ENCODE measurements at places on chromosomes 12 and 14.

DNA sequence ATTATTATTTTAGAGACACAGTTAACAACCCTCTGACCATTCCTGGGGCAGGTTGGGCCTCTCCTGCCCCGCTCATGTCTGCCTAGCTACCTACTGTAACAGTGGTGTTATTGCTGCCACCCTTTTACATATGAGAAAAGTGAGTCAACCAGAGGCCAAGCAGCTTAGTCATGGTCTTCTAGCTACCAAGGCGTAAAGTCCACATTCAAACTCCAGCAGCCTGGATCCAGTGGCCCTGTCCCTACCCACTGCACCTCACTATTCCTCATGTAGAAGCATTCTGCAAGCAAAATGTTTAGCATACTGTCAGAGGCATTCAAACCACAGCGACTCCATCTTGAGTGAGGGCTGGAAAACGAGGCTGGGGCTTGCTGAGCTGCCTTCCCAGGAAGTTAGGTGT is 95.8 kb downstream of the SLC15A4 start:
- DNase-seq, result no peak

DNA sequence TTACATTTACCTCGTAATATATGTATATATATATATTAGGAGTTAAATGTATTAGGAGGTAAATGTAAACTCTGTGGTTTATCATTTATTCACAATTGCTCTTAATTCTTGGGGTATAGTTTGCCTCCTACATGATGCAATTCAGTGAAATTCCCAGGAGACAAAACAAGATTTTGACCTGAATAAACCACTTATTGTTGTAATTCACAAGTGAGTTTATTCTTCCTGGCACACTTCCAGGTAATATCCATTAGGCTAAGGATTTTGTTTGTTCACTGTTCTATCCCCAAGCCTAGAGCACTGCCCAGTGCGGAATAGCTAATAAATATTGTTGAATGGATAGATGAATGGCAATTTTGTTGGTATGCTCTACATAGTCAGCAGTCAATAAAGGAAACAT is 3.0 kb downstream of the SMIM10L1 start:
- DNase-seq, result no peak

DNA sequence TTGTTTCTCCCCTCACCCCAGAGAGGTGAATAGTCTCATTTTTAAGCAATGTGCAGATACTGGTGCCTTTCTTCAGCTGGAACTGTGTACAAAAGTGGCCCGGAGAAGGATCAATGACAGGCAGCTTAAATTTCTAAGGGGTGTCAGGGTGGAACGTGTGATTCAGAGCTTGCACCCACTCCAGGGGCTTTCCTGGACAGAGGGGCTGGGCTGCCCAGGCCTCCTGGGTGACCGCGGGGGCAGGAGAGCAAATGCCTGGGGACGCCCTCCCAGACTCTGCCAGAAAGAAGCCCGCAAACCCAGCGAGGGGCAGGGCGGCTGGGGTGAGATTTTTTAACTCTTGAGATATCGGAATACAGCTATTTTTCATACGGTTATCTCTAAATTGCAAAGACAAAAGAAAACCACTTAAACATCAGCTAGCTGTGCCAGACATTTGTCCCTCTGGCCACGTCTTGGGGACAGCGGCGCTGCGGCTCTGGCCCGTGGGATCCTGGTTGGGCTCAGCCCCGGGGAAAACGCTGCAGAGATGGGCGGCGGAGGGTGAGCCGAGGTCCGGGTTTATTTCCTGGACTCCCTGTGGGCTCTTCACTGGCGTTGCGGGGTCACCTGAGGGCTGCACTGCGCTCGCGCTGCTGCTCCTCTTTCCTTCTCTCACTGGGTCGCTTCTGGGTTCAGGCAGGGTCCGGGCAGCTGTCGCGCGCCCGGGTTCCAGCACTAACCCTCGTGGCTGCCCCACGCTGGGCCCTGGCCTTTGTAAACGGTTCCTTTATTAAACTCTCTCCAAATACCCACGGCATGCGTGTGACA is 35.8 kb downstream of the NFKBIA start:
- no peak for DNase-seq

DNA sequence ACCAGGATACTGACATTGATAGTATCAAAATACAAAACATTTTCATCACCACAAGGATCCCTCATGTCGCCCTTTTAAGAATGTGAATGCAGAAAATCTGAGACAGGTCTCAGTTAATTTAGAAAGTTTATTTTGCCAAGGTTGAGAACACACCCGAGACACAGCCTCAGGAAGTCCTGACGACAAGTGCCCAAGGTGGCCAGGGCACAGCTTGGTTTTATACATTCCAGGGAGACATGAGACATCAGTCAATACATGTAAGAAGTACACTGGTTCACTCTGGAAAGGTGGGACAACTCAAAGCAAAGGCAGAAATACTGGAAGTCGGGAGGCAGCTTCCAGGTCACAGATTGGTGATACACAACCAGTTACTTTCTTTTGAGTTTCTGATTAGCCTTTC is 235.2 kb upstream of the KRR1 start:
- no peak for DNase-seq

- no peak for DNase-seq
Observed at GRCh38 chr12:103513875-103514274, 18.1 kb upstream of the C12orf42 start.

DNA sequence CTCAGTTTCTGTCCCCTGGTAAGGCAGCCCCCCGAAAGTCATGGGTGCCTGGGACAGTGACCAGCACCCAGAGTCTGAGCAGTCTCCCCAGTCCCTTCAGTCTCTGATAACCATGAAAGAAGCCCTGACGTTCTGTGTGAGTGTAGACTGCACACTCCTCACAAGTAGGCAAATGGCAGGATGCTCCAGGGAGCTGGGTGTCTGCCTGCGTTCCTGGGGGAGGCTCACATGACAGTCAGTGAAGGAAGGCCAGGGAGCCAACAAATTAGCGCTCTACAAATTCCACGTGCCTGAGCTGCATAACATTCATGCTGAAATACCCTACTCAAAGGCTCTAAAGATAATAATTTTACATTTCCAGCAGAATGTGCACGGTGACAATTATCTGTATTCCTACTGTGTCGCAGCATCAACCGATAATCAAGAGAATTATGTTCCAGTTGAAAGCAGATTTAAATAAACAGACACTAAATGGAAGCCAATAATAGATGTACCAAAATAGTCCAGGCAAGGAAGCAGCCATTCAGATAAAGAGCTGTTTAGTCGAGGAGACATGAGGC is 56.3 kb downstream of the ASCL1 start:
- no peak for DNase-seq

DNA sequence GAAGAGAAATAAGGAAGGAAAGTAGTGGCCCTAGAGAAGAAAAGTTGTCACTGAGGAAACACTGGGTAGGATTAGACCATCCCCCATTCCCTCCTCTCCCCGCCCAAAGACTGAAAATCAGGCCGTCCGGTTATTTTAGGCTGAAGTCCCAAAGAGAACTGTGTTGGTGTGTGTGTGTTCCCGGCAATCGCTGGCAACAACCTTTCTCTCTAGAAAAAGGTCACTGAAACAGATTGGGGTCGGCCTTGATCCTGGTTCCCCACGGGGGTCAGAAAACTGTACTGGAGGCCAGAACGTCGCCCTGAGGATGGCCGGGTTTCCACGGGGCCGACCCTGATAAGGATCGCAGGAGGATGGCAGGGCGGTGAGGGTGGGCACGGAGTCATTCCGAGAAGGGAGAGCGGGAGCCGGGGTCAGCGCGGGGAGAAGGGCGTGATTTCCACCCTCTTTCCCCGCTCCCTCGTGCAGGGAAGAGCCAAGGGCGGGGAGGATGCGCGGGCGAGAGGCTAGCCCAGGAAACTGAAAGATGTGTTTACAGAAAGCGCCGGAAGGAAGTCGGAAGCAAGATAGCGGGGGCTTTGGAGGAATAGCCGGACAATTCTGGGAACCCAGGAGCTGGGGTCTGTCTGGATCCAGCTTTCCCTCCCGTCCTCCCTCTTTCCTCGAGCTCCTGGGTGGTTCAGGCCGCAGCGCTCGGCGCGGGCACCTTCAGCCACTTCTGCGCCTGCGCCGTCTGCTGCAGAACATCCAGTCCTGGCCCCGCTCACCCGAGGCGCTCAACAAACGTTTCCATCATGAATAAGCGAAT is 25.3 kb upstream of the SPTLC2 start:
- DNase-seq, result no peak

DNA sequence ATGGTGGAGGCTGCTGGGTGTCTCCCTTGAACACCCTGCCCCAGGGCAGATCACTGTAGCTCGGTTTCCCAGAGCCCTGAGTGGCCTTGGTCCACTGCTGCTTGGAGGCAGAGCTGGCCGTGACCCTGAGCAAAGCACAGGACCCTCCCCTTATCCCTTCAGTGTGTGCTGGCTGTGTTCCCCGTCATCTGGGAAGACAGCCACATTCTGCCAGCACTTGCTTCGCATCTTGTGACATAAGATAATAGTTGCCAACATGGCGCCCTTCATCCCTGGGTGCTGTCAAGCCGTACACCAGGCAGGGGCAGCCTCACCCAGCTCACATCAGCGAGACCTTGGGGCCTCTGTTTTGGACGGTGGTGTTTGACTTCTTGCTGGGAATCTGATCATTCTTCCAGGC is 12.1 kb upstream of the ALDH2 start:
- no peak for DNase-seq

GRCh38 chr14:104140213-104140462 is 1.8 kb downstream of the KIF26A start:
- DNase-seq, result no peak

DNA sequence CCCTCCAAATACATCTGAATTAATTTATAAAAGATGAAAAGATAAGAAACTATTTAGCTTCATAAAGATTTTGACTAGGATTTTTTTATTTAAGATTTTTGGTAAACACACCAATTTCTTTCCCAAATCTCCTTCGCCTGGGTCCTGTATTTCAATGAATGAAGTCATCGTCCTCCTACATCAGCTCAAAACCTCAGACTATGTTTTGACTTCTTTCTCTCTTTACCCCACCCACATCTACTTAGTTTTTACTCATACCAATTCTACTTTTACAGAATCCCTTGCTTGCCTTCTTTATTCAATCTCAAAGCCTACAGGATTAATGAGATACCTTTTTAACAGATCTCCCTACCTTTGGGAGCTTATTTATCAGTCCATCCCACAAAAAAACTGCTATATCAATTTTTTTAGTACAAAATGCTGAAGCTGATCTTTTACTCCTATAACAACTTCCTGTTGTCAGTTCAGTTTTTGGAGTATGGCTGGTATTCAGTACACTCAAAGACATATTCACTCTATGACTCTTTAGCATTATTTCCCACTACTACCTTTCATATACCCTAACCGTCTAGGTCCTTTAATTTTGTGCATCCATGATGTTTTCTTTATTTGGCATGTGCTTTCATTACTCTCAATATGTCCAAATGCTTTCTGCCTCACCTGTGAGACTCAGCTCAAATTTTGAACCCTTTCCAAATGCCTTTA is 18.7 kb upstream of the CCDC91 start:
- DNase-seq, result no peak

DNA sequence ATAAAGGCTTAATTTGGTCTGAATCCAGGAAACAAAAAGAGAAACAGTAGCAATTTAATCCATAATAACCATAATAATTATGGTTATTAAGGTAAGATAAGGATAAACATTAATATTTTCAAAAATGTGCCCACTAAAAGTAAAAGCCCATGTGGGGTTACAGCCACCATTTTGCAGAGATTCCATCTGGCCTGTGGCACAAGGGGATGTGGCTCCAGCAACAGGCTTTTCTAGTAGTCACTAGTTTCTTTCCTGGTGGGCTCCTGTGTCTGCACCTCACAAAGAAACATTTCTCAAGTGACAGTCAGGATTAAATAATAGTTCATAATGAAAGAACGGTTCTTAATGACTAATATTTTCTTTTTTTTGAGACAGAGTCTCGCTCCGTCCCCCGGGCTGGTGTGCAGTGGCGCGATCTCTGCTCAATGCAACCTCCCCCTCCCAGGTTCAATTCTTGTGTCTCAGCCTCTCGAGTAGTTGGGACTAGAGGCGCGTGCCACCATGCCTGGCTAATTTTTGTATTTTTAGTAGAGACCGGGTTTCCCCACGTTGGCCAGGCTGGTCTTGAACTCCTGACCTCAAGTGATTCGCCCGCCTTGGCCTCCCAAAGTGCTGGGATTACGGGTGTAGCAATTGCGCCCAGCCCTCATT is 32.2 kb downstream of the GPR19 start:
- DNase-seq, result no peak

GRCh38 chr14:99441918-99442317 is 38.7 kb downstream of the SETD3 start:
- DNase-seq, result no peak

DNA sequence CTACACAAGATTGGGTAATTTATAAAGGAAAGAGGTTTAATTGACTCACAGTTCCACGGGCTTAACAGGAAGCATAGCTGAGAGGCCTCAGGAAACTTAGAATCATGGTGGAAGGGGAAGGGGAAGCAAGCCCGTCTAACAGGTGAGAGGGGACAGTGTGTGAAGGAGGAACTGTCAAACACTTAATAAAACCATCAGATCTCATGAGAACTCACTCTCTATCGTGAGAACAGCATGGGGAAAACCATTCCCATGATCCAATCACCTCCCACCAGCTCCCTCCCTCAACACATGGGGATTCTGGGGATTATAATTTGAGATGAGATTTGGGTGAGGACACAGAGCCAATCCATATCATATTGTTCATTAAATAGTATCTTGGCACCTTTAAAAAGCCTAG is 56.1 kb downstream of the EPS8 start:
- DNase-seq, result no peak

GRCh38 chr12:34393821-34394150 is 371.5 kb downstream of the ALG10 start:
- DNase-seq, result no peak

- DNase-seq, result no peak
Observed at GRCh38 chr12:52211716-52212585, 20.1 kb upstream of the KRT80 start.

DNA sequence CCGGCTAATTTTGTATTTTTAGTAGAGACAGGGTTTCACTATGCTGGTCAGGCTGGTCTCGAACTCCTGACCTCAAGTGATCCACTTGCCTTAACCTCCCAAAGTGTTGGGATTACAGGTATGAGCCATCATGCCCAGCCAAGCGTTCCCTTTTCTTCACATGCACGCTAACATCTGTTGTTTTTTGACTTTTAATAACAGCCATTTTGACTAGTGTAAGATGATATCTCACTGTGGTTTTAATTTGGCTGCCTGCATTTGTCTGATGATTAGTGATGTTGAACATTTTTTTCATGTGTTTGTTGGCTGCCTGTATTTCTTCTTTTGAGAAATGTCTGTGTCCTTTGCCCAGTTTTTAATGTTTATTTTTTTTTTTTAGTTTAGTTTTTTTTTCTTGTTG is 10.2 kb upstream of the YARS2 start:
- no peak for DNase-seq

GRCh38 chr12:123242116-123242904 is 9.1 kb downstream of the MTRFR start:
- DNase-seq, result no peak

DNA sequence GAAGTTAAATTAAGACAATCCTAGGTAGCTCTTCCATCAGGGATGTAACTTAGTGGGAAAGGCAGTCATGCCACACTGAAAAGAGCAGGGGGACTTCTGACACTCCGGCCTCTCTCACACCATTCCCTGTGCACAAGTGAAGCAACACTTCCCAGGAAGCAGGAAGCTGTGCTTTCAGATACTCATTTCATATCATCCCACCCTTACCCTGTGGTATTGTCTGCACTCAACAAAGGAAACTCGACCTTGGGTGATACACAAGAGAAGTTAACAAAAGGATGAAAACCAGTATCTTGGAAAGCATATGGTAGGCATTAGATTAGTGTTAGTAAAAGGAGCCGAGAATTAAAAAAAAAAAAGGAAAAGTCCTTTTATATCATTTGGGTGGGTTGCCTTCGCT is 61.3 kb upstream of the MDM1 start:
- DNase-seq, result no peak

All from HS-27A (cell line).